ENCODE measurements at places on chromosomes 2 and 18. TPM values are rescaled to one million over a fixed set of nuclear protein-coding genes. Genes with fewer than 3 reads are reported as not detected.

DNA sequence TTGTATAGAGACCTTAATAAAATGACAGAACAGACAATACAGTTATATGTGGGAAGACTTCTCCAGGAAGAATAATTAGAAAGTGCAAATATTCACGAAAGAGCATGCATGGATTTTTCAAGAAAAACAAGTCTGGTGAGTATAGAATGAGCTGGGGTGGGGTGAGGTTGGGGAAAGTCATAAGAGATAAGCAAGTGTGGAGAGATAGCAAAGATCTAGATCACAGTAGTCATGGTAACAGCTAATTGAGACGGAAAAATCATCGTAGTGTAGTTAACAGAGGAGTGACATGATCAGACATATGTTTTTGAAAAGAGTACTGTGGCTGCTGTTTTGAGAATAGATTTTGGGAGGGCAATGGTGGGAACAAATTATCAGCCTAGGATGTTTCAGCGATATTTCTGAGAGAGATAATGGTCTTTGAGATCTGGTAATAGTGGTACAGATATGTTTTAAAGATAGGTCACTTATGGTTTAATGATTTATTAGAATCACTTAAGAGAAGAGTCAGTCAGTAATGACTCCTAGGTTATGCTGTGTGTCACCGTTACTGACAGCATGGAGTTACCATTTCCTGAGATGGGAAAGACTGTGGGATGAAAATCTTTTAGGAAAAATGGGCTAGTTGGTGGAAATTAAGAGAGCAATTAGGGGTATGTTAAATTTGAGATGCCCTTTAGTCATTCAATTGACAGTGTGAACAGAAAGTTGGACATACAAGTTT is 248.5 kb upstream of the SLC8A1 start:
- ATAC-seq, result no peak

Gene FASTKD2
- total RNA-seq, result 19.7 TPM

DNA sequence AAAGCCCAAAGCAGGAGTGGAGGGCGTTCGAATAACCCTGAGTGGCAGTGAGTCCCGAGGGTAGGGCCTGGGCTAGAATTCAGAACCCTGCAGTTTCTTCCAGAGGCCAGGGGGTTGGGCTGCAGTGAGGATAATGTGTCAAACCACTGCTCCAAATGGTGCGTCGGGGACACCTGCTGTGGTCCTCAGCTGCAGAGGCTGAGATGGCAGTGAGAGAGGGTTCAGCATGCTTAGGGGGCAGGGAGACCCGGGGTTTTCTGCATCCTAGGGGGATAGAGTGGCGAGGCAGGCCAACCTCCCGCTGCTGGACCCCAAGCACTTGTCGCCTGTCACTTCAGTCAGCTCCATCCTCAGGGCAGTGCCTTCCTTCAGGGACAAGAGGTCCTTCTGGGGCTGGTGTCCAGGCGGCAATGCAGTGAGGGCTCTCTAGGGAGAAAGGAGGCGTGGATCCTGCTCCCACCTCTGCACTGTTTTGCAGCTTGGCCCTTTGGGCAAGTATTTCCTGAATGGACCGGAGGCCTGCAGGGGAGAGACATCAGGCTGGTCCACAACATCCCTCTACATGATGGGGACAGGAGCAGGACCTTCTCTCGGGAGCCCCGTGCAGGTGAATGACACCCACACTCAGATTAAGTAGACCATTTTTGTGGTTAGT is 8.4 kb upstream of the NTSR2 start:
- no peak for ATAC-seq

Gene SYT4
- total RNA-seq, result not detected

DNA sequence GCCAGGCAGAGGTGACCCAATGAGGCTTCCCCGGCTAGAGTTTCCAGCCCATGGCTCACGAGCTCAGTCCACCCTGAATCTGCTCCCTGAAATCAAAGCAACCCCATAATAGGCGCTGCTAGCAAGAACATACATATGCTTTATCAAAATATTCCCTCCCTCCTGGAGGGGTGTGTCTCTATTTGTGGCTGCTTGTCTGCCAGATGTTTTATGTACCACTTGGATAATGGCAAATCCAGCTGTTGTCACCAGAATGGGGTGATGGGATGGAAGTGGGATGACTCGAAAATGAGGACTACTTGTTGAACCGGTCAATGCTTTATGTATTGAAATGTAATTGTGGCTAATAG is 152.0 kb downstream of the GALNT14 start:
- ATAC-seq, result no peak

DNA sequence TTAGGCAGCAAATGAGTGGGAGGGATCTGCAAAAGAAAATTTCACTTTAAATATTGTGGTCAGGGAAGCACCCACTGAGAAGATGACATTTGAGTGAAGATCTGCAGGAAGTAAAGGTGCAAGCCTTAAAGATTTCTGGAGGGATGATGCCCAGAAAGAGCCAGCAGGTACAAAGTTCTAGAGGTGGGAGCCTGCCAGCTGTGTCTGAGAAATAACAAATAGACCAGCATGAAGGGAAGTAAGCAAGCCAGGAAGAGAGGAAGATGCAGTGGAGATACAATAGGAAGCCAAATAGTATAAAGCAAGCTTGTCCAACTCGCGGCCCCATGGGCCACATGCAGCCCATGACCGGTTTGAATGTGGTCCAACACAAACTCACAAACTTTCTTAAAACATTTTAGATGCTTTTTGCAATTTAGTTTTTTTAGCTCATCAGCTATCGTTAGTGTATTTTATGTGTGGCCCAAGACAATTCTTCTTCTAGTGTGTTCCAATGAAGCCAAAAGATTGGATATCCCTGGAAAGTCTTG is 489.9 kb downstream of the DCC start:
- ATAC-seq, result no peak

DNA sequence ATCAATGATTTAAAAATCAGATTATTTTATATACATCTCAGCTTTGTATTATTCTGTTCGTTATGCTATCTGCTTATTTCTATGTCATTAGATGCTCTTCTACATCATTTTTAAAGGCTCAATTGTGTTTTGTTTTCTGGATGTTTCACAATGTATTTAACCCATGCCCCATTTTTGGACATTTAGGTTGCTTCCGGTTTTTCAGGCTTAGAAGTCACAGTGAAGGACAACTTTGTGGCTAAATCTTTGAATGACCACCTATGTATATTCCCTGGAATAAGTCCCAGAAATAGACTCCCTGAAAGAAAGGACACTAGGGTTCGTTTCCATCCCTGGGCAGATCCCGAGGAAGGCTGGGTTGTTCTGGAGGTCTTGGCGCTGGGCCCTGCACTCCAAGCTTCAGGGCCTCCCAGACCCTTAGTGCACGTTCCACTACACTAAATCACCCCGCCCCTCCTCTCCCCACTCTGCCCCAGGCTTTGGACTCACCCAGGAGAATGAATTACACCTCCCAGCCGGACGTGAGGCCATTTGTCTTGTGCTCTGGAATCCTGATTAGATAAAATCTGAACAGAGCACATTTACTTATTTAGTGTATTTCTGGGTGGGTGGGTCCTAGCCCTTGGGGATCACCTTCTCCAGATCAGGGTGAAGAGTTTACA is 188.2 kb downstream of the ZFP36L2 start:
- no peak for ATAC-seq

Gene TGFA
- total RNA-seq, result 42.6 TPM

DNA sequence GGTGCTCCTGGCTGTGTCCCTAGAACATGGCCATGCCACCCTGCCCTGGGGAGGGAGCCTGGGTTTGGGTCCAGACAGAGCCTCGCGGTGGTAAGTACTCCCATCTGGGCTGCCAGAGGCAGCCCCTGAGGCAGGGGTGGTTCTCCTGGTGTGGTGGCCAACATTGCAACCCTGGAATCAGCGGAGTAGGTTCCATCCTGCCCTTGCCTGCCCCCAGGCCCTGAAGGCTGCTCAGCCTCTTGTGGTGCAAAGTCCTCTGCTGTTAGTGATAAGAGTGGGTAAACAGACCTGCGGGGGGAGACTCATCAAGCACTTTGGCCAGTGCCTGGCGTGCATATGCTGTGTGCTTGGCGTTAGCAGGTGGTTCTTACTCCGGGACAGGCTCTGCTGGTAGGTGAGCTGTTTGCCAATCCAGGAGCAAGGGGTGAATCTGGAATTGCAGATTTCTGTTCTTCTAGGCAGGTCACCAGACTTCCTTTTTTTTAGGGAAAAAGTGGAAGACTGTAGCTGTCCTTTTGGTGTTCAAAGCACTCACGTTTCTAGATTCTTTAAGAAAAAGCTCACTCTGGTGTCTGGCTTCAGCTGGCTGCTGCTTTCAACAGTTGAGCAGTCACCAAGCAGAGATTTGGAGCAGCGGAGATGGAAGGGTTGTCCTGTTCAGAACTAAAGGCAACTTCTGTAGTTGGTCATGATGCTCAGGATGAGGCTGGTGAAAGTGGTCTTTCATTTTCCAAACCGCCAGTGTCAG is 3.2 kb downstream of the CNNM3 start:
- ATAC-seq, result no peak

DNA sequence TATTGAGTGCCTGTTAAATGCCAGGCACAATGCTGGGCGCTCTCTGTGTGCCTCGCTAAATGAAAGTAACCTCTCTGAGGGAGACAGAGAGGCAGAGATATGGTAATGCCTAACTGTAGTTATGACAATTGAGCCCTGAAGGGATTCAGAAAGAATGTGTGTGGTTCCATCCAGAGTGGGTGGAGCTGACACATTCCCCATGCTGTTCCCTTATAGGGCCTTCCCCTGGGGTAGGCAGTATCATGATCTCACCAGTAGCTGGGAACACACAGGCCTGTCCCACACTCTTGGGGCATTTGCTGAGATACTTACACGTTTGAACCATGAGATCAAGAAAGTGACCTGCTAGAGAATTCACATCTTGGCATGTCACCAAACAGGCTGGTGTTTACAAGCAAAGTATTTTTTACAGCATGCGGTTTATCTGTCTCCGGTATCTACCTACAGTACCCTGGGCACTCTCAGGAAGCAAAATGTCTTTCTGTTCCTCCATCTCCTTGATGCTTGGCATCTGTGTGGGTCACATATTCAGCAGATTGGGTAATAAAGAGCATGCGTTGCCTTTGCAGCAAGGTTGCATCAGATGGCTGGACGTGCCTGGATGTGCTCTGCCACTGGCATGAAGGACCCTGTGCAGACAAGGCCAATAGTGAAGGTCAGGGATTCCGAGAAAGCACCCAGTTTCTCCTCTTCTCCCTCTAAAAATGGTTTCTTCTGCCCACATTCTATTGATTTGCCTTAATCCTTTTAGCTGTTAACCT is 9.4 kb downstream of the CTIF start:
- ATAC-seq, result peak; percentile 82

DNA sequence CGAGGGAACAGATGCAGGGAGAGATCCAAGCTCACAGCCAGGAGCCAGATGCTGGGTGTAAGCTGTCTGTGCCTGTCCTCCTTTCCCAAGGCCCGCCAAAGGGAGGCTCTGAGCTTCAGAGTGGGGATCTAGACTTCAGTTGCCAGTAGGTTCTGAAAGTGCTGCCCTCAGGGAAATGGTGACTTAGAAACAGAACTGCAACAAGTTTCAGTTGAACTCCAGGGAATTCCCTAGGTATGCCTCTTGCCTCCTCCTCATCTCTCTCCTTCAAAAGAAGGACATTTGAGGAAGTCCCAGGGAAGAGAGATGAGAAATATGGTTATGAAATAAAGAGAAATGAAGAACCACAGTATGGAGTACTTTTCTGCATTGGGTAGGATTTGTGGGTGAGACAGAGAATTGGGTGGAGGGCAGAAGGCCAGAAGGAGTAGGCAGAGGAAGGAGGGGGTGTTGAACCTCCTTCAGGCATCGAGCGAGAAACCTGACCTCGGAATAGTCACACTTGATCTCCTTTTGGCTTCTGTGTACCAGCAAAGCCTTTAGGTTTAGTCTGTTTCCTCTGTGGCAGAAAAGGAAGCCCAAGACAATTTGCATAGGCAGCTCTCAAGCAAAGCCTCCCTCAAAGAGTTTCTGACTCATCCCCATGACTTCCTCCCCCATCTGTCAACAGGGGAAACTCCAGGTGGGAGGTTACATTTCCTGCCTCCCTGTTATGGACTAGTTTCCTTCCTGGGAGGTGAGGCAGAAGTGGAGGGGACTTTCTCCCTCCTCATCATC is 45.7 kb downstream of the QPCT start:
- peak; percentile 91 for ATAC-seq

DNA sequence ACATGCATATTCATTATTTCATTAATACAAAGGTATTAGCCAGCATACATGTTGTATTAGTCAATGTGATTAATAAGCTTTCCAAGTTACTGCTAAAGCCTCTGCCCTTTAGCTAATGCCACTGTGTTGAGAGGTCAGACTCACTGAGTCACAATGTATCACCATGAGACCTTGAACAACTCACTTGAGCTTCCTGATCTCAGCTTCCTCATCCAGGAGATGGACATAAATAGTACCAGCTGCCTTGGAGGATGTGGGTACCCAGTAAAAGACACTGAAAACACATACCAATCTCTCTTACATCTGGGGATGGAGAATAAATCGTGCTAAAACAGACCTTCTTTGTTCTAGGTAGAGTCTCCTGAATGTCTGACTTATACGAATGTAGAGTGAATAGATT is 224.6 kb downstream of the EPHA4 start:
- ATAC-seq, result peak; percentile 93

Gene EPB41L3
- 16.3 TPM for total RNA-seq

Gene MOB1A
- 81.3 TPM for total RNA-seq

Gene KLHL41
- 0.40 TPM for total RNA-seq

Gene CXCR1
- 0.72 TPM for total RNA-seq

DNA sequence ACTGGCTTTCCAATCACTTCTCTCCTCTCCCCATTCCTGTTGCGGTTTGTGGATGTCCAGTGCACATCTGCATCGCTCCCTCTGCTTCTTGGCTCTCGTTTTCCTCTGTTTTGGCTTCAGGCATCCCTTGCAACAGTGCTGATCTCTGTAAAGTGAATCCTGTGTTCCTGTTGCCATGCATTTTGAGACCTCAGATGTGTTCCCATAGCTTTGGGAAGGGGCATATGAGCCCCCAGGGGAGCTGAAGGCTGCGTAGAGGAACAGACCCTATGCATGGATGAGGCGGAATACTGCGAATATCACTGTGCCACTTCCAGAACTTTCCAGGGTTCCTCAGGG is 168.4 kb upstream of the HAAO start:
- ATAC-seq, result no peak

DNA sequence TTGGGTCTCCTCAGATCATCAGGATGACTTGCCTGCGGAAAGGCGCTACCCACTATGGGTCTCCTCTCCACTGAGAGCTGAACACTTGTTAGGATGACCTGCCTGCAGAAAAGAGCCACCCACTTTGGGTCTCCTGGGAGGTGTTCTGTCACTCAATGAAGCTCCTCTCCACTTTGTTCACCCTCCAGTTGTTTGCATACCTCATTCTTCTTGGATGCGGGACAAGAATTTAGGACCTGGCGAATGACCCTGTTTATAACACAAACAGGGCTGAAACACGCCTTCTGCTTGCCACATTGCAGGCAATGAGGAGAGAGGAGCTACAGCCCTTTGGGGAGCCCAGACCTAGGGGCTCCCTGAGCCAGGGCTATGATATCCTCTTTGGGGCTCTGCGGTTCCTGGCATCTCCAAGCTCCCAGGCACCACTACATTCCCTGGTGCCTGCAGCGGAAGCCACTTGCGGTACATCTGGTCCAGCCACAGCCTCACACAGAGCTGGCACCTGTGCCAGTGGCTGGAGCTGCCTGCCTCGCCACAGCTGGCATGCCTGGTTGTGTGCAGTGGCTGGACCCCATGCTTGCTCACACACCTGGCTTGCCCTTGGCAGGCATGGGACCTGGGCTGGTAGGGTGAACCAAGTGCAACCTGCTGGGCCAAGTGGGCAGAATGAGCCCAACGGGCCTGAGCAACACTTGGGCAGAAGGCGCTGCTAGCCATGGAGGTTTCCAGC is 20.6 kb downstream of the ANKRD29 start:
- ATAC-seq, result peak; percentile 10

Gene FHOD3
- 3.0 TPM for total RNA-seq

- ATAC-seq, result no peak
Measured at GRCh38 chr2:3617198-3617890, 22.4 kb downstream of the COLEC11 start.
